CD14-positive monocyte (primary cell): ENCODE measurements at places on chromosomes 6 and 20.

DNA sequence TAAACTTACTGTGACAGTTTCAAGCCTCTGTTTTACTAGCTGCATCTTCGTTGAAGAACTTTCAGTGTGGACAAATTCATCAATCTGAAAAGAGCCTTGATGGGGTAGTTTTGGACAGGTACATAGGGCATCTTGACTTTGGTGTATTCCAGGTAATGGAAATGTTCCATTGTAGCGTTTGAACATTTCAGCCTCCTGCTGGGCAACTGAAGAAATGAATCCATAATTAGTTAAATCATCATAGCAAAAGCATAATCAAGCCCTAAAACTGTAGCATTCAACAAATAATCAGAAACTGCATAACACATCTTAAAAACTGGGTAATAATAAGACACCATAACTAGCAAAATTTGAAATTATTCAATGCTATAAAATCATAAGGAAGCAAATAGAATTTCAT, 86.2 kb downstream of the AHI1 start:
- no peak for DNase-seq

- DNase-seq = no peak
Measured at GRCh38 chr6:20351534-20351933, 50.1 kb upstream of the E2F3 start.

DNA sequence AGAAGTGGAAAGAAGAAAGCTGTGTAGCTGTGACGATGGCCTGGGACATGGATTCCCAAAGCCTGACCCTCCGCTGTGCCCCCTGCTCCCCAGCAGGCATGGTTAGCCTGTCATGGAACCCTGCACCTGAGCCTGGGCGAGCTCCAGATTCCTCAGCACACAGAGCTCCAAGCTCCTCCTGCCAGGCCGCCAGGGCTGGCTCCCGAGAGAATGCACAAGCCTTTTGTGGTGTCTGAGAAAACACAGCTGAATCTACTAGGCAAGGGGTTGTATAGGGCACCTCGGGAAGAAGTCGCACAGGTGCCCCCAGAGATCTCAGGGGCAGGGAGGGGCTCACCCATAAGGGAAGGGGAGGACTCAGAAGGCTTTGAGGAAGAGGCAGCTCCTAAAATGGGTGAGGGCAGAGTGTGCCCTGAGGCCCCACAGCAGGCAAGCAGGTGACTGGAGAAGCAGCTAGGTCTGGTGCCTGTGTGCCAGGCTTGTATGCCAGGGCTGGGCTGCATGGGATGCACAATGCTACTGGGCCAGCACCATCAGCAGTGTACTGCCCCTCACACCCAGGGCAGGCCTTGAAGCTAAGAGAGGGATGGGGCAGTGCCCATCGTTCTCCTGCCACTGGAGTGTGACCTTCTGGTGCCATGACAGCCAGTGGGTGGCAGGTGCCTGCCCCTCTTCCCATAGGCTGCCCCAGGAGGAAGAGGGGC, 64.3 kb upstream of the CD93 start:
- DNase-seq = peak; percentile 14

GRCh38 chr6:166670894-166671293, 43.8 kb upstream of the RPS6KA2 start:
- no peak for DNase-seq

DNA sequence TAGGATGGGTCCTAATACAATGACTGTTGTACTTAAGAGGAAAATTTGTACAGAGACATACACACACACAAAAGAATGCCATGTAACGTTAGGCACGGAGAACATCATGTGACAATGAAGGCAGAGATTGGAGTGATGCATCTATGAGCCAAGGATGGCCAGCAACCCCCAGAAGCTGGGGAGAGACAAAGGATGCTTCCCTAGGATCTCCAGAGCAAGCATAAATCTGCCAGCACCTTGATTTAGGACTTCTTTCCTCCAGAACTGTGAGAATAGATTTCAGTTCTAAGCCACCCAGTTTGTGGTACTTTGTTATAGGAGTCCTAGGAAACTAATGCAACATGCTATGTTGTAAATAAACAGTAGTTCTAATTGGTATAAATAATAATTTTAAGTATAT, 25.0 kb downstream of the EYA4 start:
- no peak for DNase-seq
